ENCODE measurements at places on chromosomes 3 and 15.

GRCh38 chr3:194967151-194968117, 281.8 kb downstream of the FAM43A start:
- no peak for DNase-seq

DNA sequence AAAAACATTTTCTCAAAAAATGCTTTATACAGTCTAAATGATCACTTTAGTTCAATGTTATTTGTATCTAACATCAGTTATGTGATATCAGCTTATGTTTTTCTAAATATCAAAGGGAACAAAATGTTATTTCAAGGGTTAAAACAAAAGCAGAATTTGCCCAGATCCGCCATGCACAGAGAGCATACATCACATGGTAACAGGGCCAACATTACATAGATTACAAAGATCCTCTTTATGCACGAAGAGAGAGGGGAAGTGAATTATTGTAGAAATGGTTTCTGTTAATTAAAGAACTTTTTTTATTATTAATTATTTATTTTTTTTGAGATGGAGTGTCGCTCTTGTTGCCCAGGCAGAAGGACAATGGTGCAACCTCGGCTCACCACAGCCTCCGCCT, 100.8 kb upstream of the MME start:
- no peak for DNase-seq

DNA sequence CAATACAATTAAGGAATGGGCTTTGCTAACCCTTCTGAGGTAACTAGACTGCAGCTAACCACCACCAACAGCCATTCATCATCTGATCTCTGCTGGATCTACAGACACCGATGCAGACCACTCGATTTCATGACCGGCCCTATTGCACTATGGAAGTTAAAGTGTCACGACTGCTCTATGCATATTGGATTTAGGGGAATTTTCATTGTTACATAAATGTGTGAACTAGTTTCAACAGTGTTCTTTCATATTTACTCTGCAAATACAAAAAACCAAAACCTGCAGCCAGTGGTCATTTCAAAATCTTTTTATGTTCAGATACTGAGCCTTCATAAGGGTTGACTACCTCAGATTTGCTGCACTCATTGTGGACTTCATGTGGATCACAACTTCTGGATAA, 14.5 kb downstream of the CDV3 start:
- no peak for DNase-seq

DNA sequence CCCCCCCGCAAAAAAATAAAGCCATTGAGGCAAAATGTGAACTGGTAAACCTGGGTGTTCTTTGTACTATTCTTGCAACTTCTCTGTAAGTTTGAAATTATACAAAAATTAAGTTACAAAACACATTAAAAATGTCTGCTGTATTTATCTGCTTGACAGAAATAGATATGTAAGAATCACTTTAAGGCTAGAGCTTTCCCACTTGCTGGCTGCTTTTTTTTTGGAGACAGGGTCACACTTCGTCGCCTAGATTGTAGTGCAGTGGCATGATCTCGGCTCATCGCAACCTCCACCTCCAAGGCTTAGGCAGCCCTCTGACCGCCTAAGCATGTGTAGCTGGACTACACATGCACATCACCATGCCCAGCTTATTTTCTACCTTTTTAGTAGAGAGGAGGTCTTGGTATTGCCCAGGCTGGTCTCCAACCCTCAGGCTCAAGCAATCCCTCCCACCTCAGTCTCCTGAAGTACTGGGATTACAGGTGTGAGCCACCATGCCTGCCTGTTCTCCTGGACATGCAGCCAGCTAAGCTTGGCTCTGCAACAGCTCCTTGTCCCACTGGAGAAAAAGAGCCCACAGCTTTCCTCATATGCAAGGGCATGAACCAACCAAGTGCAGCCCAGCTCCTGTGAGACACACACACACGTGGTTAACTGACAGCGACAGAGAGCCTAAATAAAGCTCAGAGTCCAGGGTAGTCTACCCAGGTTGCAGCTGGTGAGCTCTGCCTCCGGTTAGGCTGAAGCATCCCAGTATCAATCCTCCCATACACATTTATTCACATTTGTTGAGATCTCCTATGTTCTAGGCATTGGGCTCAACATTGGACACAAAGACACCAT, 4.5 kb downstream of the RPS17 start:
- DNase-seq: no peak

DNA sequence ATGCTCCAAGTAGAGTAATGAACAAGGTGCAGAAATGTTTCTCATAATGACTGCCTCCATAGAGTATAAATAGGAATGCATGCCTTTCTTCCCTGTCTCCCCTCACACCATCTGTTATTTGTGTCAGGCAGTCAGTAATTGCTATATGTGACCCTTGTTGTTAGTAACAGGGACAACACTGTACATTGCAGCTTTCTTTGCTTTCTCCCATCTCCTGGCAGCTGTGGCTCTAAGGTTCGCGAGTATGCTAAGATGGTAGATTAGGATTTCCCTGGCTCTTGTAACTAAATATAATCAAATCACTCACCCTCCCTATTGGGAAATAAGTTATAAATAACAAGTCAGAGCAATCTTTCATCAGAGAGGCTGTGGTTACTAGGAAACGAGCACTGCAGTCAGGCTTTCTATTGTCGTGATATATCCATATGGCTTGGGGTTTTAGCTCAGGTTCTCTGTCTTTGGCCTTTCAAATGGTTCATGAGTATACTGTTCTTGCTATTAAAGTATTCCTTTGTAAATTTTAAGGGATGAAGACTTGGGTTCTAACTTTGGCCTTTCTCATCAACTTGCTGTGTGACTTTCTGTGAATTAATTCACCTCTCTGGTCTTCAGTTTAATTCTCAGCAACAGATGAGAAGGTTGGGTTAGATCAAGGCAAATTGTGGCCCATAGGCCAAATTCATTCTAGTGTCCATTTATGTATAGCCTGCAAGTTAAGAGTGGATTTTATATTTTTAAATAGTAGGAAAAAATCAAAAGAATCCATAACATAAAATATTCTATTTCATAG, 8.1 kb upstream of the MINDY4B start:
- DNase-seq: peak; percentile 97

DNA sequence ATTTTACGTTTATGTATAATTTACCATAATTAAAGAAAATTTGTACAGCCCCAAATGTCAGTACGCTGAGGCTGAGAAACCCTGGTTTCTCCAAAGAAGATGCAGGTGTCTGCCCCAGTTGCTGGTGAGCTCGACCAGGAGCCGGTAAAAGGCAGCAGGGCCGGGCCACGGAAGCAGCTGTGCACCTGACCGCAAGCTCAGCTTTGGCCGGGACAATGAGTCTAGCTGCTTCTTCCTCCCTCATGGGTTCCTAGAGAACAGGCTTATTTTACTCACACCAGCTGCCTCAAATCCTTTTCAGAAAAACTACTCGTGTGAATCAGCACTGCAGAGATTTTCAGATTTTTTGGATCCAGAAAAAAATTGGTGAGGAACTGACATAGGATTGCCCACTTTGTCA, 18.0 kb upstream of the ZXDC start:
- DNase-seq: no peak

DNA sequence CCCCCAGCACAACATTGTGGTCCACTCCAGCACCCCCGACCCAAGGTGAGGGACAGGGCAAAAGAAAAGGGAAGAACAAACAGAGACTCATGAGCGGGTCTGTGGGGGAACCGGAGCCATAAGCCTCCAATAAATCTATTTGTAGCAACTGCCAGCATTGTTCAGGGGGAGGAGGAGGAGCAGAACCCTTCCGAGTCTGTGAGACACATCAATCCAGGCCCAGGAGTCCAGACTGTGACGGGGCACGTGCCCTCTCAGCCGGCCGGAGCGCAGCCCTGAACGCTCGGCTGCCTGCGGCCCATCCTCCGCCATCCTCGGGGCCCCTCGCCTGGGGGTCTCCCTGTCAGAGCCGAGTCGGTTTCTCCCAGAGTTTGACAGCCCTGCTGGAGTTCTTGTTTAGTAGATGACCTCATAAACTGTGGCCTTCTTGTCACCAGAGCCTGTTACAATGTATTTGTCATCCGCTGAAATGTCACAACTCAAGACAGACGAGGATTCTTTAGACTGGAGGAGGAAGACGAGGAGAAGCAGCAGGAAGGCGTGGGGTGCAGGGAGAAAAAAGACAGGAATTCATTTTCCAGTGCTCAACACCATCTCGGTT, 47.9 kb downstream of the TLE3 start:
- no peak for DNase-seq

GRCh38 chr3:105836533-105836932, 32.3 kb downstream of the CBLB start:
- DNase-seq: no peak

DNA sequence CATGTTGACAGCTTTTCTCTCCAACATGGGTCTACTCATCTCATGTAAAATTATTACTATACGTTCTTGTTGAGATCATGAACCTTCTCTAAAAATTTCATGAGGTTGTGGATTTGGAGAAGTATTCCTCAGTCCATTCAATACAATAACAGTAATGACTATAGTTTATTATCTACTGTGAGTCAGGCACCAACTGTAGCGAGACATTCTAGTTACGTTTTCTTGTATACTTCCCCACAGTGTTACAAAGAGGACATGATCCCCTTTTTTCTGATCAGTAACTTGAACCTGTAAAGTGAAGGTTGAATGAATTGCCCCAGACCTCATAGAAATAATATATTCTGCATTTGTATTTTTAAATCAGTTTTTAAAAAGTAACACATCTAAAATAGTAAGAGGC, 76.4 kb downstream of the AKAP13 start:
- no peak for DNase-seq

DNA sequence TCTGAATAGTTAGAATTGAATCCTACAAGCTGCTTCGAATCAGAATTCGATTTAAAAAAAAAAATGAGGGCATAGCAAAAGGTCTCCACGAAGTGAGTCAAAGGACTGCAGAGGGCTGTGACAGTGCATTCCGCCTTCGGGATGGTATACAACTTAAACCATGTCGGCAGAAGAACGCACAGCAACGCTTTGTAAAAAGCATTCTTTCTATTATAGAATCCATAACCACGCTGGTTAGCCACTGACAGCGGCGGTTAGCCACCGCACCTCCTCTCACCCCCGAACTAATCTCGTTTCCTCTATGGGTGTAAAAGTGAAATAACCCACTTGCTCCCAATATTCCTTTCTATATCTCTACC, 664 bp upstream of the PIK3CA start:
- no peak for DNase-seq

DNA sequence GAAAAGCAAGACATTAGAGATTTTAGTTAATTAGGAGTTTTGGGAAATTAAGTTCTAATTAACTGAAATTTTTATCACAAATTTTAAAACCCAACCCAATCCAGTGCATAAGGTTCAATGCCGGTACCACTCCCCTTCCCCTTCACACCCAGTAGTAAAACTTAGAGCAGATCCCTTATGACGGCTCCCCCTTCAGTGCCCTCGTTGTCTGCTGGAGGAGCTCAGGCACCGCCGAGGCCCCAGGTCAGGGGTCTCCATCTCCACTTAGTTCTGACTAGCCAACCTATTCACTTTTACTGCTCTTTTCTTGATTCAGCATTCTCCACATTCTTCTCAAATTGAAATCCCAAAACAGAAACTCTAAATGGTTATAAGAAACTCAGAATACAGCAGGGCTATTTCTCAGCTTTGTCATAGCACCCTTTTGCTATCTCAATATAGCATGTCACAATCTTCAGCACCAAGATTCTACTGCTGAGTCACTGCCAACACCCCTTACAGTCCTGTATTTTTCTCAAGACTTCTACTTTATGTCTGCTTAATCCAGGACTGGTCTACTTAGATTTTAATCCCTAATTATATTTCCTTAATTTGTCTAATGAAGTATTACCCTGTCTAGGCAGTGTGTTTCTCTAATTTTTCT, 39.8 kb downstream of the TUBGCP4 start:
- DNase-seq: no peak

- DNase-seq: no peak
Measured at GRCh38 chr15:31268108-31268501, 58.5 kb upstream of the KLF13 start.

GRCh38 chr15:40737048-40737447, 18.0 kb downstream of the RMDN3 start:
- DNase-seq: no peak

GRCh38 chr15:98745650-98746374, 97.5 kb downstream of the IGF1R start:
- no peak for DNase-seq

- no peak for DNase-seq
Measured at GRCh38 chr3:14312375-14312774, 90.0 kb upstream of the SLC6A6 start.

DNA sequence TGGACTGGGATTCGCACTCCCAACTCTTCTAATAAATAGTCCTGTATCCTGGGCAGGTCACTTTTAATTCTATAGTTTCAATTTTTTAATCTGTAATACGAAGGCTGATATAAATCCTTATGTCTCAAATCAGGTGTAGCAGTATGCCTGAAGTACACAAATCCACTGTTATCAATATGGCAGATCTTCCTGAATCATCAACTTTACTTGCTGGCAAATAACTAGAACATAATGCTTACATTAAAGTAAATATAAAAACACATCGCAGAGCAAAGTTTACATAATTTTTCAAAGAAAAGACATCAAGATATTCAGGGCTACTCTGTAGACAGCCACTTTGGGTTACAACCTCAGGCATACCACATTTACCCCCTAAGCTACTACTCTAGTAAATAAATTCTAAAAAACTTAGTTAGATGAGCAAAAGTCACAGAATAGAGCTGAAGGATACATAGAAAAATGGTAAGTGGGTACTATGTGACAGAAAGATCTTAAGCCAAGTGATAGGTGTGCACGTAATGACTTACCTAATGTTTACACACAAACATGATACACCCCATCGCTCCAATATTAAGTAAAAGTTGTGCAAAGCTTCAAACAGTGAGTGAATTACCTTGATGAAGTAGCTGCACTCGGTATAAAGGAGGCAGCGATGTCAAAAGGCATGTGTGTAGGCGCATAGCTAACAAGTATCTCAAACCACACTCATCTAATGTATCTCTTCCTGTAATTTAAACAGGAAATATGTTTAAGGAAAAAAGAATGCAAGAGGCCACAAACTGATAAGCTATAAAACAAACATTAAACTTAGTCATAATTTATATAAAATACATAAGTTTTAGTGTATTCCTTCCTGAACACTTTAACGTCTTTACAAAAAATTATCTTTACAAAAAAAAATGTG, 127.9 kb downstream of the DMXL2 start:
- DNase-seq: no peak

DNA sequence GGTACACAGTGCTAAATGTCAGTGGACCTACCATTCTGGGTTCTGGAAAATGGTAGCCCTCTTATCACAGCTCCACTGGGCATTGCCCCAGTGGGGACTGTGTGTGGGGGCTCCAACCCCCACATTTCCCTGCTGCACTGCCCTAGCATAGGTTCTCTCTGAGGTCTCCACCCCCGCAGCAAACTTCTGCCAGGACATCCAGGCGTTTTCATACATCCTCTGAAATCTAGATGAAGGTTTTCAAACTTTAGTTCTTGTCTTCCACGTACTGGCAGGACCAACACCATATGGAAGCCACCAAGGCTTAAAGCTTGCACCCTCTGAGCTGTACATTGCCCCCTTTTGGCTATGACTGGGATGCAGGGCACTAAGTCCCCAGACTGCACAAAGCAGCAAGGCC, 788.2 kb upstream of the ALCAM start:
- DNase-seq: no peak
